ENCODE measurements at places on chromosomes 4 and X.
A peak's percentile ranks its signal among the peaks of the same experiment; 100 is the strongest.

GRCh38 chr4:140180577-140180976, 26.6 kb upstream of the MAML3 start:
- no peak for DNase-seq

GRCh38 chrX:28888416-28888815, 301.2 kb downstream of the IL1RAPL1 start:
- no peak for DNase-seq

DNA sequence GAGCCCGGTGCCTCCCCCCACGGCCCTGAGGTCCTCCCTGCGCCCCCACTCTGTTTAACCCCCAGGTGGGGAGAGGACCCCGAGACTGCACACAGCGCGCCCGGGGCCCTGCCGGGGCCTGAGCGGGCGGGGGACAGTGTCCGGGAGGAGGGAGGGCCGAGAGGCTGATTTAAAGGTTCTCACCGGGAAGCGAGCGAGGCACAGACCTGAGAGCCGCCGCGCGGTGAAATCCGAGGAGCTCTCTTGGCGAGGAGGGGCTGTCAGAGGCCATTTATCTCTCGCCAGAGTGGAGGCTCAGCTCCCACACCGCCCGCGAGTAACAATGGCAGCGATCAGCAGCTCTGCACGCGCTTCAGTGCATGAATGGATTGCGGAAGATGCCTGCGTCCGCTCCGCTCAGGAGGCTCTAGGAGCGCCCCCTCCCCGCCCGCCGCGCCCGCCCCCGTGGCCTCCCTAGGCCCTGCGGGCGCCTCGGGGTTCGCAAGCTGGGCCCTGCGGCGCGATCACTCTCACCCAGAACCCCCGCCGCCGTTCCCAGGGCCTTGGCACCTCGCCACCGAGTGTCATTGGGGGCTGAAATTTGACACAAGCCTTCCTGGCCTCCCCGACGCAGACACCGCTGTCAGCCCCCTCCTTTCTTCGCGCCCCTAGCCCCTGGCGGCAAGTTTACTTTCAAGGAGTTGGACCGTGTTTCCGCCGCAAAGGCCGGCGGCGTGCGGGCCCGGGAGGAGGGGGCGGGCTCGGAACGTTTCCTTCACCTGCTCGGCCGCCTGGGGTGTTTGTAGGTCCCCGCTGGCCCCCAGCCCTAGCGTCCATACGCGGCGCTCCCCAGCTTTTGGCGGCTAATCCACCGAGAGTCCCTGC, 48.7 kb upstream of the BCOR start:
- no peak for DNase-seq

DNA sequence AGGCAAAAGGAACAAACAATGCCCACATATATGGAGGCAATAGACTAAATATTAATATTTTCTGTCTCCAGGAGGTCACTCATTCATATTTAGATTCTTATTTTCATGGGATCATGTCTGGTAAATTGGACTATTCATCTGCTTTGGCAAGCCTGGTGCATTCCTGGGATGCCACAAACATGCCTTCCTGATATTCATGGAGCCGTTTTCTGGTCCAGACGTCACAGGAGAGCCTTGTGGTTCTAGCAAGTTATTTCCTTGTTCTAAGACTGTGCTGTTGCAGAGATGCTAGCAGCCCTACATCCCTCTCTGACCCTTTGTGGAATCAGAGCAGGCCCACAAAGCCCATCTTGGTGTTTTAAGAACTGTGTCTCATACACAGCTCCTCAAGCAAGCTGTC, 16.1 kb upstream of the EXOSC9 start:
- DNase-seq = no peak

DNA sequence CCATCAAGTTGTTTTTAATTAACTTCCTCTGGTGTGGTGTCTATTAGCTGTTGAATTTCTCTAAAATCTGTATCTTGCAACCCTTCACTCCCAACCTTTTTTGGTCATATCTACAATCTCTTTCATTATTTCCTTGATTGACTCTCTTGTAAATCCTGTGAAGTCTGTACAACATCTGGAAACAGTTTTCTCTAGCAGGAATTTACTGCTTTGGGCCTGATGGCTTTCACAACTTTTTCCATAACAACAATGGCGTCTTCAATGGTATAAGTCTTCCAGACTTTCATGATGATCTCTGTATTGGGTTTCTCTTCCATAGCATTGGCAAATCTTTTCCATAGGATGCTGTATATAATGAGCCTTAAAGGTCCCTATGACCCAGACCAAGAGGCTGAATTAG, 49.0 kb downstream of the TBC1D19 start:
- no peak for DNase-seq

GRCh38 chr4:8199594-8200301, 658 bp downstream of the SH3TC1 start:
- no peak for DNase-seq

- no peak for DNase-seq
Measured at GRCh38 chrX:138345801-138346200, 365.7 kb downstream of the FGF13 start.

- no peak for DNase-seq
Measured at GRCh38 chr4:25051534-25051933, 20.8 kb upstream of the LGI2 start.

DNA sequence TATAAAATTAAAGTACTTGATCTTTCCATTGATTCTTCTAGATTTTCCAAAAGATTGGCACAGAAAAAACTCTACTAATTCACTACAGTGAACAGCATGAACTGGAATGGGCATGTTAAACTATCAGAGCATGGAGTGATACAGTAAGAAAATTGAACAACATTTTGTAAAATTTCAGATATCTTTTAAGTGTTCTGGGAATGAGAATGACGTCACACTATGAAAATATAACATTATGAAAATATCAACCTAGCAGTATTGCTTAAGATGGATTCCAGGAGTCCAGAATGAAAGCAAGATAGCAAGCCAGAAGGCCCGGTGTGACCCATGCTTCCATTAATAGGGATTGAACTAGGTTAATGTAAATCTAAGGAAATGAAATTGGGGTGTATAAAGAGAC, 319.9 kb downstream of the GABRG1 start:
- no peak for DNase-seq

DNA sequence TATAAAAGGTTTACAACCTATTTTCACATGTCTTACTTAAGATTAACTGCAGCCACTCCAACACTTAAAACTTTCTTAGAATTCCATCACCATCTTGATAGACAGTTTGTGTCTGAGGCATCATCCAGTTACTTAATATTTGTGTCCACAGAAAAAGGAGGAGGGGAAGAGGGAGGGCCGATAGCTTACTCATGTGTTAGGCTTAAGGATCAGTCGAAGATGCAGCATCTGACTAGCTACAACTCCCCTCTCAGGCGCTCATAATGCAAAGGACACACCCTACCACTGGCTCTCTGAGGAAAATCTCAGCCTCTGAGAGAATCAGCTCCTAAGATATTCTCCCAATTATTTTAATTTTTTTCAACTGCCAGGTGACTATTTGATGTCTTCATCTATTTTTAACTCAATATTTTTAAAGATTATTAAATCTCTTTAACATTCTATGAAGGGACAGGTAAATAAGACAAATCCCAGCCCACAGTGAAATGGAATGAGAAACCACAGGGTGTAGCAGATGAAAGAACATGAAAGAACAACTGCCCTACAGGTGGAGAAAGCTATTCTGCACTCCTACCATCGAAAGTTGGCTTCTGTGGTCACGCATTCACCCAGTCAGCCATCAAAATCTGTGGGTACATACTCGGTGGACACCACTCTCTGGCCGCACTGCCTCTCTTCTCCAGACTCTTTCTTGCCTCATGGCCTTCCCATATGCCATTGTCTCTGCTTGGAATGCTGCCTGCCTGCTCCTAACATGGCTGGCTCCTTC, 48.0 kb downstream of the ARAP2 start:
- DNase-seq = no peak

DNA sequence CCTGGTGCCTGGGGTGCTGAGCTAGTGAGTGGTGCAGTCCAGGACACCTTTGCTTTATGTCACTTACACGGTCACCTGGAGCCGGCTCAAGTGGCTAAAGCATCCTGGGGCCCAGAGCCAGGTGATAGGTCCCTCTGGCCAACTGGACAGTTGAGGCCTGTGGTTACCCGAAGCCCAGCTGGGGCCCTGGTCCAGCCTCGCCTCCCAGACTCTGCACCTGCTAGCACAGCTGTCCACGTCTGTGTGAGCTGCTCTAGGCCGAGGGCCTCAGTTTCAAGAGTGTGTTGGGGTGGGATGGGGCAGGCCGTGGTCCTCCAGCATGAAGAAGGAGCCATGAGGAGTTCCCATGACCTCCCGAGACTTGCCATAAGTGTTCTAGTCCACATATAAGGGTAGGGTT, 7.7 kb upstream of the ADD1 start:
- DNase-seq = no peak

- no peak for DNase-seq
Measured at GRCh38 chr4:110371016-110371770, 104.8 kb upstream of the ENPEP start.

DNA sequence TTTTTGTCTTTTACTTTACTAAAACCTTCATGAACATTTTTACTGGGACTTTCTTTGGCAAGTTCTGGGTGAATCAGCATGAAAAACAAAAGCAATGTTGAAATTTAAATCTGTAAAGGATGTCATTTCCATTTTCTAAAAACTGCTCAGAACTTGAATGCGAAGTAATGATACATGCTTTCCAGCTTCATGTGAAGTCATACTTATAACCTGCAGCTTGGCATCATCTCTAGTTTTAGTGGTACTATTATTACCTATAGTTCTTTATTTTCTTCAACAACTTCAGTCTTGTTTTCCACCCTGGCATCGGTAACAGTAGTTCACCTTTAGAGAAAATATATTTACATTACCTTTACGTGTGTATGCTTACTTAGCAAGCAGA, 421.4 kb upstream of the DIPK2B start:
- DNase-seq = no peak

DNA sequence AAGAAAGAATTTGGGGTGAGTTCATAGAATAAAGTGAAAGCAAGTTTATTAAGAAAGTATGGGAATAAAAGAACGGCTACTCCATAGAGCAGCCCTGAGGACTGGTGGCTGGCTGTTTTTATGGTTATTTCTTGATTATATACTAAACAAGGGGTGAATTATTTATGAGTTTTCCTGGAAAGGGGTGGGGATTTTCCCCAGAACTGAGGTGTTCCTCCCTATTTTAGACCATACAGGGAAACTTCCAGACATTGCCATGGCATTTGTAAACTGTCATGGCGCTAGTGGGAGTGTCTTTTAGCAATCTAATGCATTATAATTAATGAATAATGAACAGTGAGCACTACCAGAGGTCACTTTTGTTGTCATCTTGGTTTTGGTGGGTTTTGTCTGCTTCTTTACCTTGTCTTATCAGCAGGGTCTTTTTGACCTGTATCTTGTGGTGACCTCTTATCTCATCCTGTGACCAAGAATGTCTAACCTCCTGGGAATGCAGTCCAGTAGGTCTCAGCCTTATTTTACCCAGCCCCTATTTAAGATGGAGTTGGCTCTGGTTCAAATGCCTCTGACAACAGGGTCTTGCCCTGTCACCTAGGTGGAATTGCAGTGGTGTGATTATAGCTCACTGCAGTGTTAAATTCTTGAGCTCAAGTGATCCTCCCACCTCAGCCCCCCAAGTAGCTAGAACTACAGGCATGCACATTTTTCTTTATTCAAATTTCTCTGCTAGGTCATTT, 27.1 kb downstream of the RAPGEF2 start:
- DNase-seq = no peak

DNA sequence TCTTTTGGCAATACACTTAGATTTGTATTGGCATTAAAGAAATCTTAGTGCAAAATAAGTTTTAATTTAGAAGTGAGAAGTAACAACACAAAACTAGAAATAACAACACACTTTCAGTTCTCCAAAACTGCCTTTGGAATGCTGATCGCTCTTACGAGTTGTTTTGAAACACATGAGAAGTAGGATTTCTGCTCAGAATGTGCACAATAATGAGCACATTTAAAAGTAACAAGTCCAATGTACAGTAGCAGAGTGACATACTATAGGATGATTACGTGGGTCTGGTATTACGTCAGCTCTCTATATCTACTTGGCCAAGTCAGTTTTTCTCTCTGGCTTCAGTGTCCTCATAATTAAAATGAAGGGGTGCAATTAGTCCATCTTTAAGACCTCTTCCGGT, 164.8 kb downstream of the CHM start:
- DNase-seq = no peak

DNA sequence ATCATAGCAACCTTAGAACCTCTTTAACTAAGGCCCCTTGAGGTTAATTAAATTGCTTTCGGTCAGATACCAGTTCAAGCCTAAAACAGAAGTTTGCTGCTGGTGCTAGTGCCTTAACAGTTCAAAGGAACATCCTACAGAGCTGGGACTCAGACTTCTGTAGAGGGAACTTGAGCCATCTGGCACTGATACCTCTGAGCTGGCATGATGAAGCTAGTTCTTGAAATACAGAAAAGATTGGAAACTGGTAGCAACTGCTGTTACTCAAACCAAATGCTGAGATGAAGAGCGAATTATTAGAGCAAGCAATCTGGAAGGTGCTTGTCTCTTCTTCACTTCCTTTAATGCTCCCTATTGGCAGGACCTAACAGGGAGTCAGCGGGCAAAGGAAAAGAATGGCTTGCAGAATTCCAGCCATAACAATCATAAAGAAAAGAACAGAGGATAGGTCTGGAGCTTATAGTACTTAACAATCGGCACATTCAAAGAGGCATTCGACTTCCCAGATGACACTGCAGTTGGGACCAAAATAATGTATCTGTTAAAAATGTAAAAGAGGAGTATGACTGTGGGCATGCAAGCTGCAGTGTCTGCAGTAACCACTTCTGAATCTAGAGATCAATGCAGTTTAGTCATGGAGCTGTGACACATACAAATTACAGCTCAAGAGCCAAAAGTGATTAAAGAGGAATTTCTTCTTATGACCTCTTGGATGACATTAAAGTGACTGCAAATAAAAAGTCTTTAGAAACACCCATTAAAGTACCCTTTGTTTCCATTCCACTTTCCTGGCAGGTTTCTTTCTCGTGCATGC, 298.9 kb downstream of the PDGFC start:
- peak; percentile 37 for DNase-seq

DNA sequence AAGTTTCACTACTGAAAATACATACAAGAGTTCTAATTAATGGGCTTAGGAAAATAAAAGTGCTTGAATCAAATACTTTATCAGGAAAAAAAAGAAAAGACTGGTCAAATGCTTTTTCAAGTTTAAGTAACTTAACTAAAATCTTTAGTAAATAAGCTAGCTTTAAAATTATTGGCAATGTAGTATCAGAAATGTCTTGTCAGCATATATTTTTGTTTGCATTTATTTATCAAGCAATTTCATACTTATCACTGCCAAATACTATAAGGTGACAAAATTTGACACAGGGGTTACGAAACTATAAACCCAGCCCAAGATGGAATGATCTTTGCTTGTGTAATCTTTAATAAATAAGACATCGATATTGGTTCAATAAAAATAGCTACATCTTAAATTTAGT, 31.8 kb upstream of the MAGEA4 start:
- DNase-seq = no peak

- peak; percentile 42 for DNase-seq
Measured at GRCh38 chr4:158253350-158253980, 43.2 kb downstream of the TMEM144 start.

GRCh38 chr4:76644831-76645485, 209.9 kb downstream of the SHROOM3 start:
- no peak for DNase-seq

Data from occipital lobe (tissue), 3 donors.